ENCODE measurements at places on chromosomes 3 and 15.

GRCh38 chr3:170052398-170052797 lies 14.6 kb downstream of the GPR160 start:
- DNase-seq, result no peak

- DNase-seq, result no peak
Measured at GRCh38 chr15:92614791-92615785, 40.5 kb downstream of the FAM174B start.

DNA sequence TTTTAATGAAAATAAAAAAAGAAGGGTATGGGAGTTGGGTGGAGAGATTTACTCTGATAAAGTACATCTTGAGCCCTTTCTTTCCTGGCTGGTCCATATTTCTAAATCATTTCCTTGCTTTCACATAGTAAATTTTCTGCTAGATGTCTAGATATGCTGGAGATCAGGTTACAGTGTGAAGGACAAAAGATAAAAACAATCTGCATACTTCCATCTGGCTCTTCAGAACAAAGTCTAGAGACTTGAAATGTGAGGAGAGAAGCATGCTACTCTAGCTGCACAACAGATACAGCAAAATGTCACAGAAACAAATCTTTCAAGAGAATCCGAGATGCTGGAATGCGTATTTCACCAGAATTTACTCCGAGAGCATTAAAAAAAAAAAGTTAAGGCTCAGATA lies 42.2 kb downstream of the FOXP1 start:
- DNase-seq, result no peak

- no peak for DNase-seq
Measured at GRCh38 chr15:41790756-41791546, 16.7 kb downstream of the MAPKBP1 start.

DNA sequence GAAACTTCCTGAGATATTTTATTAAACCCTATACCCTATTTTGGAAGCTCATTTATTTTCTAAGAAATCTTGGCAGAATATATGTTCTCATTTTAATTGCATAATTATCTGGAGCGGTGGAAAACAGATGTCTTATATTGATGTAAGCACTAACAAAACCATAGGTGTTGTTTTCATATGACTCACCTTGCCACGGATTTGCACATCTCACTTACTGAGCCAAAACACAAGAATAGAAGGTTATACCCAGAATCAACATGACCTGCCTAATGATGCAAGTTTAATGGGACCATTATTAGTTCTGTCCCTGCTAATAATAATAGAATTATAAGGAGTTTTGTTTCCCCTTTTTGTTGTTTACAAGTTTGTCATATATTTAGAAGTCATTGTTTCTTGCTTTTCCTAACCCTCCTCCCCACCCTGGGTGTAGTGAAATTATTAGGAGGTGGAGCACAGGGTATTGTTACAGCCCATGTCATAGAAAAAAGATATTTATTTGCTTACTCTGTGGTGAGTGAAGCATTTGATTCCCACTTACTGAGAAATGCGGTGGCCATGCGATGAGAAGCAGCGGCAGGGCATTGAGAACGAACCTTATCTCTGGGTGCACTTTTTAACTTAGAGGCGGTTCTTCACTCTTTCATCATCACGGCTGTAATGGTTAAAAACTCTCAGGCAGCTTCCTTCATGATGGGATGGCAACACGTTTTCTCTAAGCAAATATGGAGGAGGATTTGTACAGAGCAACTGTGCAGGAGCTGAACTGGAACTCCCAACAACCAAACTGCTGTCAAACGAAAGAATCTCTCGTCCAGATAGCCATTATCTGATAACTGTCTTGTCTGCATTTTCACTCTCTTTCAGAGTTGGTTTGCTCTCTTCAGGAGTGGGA lies 521 bp downstream of the IL5RA start:
- DNase-seq, result no peak
